ENCODE measurements at places on chromosomes 16 and 17. TPM values are rescaled to one million over a fixed set of nuclear protein-coding genes. Genes with fewer than 3 reads are reported as not detected.

Gene MRPL45
- 54.3 TPM for total RNA-seq

Gene MMP25
- total RNA-seq, result 1.1 TPM

GRCh38 chr17:42950044-42950783 lies 14.0 kb downstream of the AARSD1 start:
- DNase-seq, result no peak

GRCh38 chr17:40242774-40243173 lies 23.7 kb downstream of the WIPF2 start:
- no peak for DNase-seq

DNA sequence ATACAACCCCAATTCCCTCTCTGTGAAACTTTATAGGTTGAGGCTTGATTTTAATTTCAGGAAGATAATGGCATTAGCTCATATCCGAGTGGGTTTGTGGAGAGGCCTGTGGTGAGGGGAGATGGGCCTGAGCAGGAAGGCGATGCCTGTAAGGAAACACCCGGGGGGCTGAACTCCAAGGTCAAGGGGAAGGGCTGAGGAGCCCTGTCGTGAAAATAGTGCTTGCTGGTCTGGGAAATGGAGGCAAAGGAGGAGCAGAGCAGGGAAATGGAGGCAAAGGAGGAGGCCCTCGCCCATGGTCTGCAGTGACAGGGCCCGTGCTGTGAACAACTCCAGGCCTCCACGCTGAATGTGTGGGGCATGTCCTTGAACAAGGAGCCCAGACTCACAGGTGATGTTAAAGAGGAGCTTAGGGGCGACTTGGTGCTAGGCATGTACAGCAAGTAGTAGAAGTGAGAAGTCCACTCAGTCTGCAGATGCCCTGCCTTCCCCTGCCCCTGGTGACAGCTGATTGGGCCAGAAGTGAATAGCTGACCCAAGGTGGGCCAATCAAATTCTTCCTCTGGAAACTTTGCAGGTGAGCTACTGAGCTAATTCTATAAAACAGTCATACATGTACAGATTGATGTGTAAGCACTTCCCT lies 38.1 kb downstream of the MRPS23 start:
- no peak for DNase-seq

DNA sequence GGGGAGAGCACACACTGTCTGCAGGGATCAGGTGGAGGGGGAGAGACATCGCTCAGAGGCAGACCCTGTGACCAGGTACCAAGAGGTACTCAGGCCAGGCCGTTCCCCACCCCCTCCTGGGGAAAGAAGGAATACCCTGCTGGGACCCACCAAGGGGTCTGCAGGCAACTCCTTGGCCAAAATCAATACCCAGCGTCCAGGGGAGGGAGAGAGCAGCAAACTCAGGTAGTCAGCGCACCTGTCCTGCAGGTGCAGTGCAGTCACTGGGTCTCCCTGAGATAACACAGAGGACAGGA lies 57.5 kb upstream of the DOC2B start:
- no peak for DNase-seq

Data from activated CD8-positive, alpha-beta T cell treated with anti-CD3 and anti-CD28 coated beads for 36 hours (primary cell).